D341Med (cell line): ENCODE measurements at places on chromosomes 7 and 10.

DNA sequence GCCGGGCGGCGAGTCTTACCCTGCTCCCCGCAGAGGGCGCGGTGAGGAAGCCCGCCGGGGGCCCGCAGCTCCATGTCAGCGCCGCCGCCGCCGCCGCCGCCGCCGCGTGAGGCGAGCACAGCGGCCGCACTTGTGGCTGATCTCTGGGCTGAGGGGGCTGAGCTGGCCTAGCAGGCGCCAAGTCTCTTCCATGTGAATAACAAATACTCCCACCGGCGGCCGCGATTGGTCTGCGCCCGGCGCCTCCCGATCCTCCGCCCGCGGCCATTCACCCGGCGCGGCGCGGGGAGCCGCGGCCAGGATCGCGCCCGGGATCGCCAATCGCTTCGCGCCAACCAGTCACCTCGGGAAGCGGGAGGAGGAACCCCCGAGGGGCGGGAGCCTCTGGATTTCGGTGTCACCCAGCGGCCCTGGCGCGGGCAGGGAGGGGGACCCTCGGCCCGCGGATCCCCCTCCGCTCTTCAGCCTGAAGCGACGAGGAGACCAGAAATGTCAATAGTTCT lies at the start of gene GRM8:
TSS of gene GRM8 (minus strand) at position 164 of the 503 bp plus-strand sequence.
- peak; percentile 80 for DNase-seq

GRCh38 chr10:69317175-69317604 lies 38.9 kb downstream of the HK1 start:
- DNase-seq = no peak

DNA sequence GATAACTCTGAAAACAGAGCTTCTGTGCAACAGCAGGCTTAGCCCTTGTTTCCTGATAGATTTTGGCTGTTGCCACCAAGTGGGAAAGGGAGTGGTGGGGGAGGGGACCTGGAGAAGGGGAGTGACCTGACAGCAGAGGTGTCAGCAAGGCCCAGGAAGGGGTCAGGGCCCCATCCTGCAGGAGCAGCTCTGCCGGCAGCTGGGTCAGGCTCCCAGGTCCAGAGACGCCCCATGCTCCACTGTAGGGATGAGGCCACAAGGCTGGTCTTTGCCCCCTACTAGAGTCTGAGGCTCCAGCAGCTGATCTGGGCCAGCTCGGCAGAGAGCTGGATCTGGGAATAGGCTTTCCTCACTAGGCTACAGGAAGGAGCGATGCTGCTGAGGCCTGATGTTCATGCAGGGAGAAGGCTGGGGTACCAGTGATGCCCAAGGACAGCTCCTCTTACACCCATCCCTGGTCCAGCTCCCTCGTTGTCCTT lies 44.0 kb upstream of the ZMIZ1 start:
- no peak for DNase-seq

DNA sequence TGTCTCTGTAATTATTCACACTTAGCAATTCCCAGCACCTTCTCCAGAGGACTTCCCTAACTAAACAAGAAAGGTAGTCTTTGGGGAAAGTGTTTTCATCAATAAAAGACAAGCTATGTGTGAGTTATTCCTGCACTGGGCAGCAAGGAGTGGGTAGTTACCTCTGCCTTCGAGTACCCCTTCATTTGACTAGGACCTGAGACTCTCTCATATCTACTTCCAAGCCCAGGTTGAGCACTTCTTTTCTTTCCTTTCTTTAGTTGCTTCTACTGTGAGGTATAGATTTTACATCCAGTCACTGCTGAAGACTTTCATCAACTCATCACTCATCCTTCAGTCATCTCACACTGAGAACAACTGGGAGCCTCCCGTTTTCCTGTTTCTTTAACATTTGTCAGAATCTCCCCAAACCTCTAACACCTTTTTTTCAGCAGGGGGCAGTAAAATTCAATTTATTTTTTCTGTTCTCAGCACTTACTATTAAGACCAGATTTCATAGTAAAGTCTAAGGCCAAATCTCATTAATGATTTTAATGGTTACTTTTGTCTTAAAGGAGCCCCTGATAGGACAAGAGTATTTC lies 80.1 kb upstream of the PRSS1 start:
- peak; percentile 19 for DNase-seq

DNA sequence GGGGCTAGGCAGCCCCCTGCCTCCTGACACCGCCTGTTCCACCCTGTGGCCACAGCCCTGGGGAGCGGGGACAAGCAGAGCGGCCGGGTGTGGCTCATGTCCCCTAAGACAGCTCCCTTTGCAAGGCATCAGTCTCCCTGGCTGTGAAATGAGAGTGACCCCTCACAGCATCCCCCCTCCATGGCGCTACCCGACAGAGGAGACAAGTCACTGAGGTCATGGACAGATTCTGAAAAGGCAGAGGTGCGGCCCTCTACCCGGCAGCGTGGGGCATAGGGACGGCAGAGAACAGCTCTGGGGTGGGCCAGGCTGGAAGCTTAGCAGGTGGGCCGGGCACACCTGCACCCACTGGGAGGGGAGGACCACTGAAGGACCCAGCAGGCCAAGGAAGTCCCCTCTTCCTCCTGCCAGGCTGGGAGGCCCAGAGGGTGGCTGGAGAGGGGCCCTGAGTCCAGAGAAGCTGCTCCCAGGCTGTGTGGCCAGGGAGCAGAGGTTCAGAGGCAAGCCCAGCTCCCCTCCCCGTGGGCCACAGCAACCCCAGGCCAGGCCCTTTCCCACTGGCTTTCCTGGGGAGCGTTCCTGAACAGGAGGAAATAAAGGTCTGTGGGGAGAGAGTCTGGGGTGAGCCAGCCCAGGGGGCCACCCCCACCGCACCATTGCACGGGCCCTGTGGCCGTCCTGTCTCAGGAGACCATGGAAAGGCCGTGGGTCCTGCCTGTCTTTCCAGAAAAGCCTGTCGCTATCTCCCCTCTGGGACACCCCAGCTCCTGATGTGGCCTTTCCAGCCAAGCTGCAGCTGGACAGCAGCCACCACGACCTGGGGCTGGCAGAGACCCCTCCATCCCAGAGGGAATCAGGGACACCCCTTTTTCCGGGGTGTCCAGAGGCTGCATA lies 1.7 kb downstream of the ADAP1 start:
- peak; percentile 40 for DNase-seq

- DNase-seq = no peak
These were observed 90.3 kb upstream of the FAM133B start for GRCh38 chr7:92680442-92680841.

DNA sequence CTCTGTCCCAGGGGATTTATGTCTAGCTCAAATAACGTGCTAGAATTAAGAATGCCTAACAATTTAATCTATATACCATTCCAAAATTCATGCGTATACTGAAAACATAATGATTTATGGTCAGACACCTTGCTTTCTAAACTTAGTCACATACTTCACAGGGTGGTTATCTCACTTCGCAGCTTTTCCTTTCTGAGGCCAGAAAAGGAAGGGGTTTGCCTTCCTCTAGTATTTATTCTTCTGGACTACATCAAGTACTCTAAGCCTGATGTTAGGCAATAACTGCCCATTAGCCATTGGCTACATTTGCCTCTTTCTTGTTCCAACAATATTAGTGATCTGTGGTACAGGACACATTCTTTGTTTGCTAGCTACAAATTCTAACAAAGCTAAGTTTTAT lies 72.6 kb upstream of the FHIP2A start:
- no peak for DNase-seq
